Motor neuron (in vitro differentiated cells): ENCODE measurements at places on chromosomes 1 and 21.

DNA sequence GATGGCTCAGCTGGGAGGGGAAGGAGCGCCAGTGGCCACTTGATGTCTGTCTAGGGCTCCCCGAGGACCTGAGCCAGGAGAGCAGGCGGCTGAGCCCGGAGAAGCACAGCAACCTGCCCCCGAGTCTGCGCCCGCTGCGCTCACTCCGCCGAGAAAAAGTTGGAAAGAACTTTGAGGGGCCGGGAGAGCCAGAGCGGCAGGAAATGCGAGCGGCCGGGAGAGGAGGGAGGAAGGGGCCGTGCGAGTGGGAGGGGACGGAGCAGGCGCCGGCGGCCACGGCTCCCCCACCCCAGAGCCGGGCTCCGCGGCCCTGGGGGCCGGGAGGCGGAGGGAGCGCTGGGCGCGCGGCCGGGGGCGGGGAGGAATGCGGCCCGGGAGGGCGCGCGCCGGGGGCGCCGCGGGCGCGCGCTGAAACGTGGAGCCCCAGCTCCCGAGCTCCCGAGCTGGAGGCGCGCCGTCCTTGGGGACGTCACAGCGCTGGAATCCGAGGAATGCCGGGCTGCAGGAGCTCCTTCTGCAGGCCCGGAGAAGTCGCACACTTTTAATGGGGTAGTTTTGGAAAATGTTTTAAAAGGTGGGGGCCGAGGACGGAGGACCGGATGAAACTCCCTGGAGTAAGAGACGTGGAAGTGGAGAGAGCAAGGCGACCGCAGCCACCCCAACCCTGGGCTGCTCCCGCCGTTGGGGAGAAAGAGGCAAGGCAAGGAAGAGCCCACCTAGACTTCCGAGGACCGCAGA is at the start of gene PTPN14:
Gene PTPN14 (minus strand): TSS at position 167 of the 738 bp plus-strand sequence. CDS start 86,799 bp downstream, outside the sequence.
- ATAC-seq, result peak; percentile 89

- peak; percentile 19 for ATAC-seq
Observed at GRCh38 chr1:26359981-26360806, 6.3 kb upstream of the CRYBG2 start.

GRCh38 chr1:24995140-24995539 is 65.1 kb upstream of the RUNX3 start:
- no peak for ATAC-seq

DNA sequence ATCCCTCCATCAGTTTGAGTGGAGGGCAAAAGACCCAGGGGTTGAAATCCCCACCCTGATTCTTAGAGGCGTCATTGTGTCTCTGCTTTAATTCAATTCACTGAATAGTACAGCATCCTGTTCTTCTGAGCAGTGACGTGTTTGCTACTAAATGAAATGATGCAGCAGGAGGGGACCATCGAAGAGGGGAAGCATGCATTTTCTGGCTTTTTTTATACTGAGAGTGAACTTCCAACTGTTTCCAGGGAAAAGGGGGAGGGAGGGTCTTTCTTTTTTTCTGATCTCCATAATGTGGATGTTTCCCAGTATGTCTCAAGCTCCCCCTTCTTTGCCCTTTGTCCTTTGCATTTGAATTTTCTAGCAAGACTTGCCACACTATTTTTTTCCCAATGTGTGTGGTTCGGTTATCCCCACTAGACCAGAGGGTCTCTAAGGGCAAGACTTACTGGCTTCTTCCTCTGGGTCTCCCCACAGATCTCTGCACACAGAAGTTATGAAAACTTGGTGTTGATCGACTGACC is 2.7 kb downstream of the INTS3 start:
- ATAC-seq, result no peak

DNA sequence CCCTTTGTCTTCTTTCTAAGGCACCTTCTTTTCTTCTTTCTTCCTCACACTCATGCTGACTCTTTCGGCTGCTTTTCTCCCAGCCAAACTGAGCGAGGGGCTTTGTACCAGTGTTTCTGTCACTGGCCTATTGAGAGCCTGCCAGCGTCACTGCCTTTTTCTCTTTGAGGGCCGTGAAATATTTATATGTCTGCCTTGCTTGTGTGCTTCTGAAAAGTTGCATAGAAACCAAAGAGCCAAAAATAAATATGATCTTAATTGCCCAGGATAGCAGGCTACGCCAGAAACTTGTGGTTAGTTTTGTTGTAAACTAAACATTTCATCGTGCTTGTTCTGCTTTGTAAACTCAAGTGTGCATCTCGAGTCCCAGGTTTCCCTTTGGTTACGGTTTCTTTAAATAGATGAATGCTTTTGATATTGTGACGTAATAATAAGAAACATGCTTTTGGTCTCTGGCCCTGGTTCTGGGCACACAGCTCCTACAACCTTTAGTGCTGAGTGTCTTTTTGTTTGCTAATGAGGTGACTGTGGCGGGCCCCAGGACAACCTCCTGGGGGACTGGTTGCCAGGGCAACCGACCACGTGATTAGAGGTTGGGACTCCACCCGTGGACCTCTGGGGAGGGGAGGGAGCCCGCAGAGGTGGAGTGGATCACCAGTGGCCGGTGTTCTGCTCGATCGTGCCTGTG is 10.8 kb downstream of the SLC37A1 start:
- ATAC-seq, result peak; percentile 93

DNA sequence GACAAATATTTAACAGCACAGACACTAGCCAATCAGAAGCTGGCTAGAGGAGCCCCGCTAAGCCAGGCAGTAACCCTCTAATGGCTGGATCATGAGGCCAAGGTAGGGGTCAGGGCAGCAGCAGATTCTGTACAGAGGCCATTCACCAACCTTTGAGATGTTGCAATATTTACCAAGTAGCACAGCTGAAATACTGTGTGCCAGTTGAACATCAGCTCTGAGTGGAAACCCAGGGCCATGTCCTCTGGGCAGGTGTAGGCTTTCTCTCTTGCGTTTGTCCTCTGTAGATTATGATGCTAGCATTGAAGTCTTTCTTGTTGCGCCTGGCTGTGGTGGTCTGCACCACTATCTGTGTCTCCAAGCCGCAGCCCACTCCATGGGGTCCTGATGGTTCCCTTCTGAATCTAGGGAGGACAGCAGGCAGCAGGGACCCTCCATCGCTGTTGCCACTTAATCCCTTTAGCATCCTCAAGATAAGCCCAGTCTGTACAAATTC is 2.5 kb upstream of the COG2 start:
- ATAC-seq, result no peak

- ATAC-seq, result no peak
Observed at GRCh38 chr1:243266231-243266630, 10.4 kb downstream of the SDCCAG8 start.

DNA sequence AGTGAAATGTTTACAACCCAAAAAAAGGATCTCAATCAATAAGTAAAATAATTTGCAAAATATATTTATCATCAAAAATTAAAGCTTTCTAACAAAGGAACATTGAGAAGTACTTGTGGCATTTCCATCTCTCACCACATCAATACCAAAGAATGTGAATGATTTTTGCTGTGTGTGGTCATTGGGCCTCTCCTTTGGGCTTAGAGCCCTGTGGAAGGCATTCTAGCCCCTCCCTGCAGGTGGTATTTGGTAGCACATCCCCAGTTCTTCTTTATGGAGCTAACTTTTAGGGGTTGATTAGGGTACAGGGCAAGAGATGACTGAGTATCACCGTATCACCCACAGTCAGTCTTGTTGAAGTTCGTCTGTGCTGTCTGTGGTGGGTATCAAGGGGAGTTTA is 294.1 kb upstream of the SGIP1 start:
- no peak for ATAC-seq

DNA sequence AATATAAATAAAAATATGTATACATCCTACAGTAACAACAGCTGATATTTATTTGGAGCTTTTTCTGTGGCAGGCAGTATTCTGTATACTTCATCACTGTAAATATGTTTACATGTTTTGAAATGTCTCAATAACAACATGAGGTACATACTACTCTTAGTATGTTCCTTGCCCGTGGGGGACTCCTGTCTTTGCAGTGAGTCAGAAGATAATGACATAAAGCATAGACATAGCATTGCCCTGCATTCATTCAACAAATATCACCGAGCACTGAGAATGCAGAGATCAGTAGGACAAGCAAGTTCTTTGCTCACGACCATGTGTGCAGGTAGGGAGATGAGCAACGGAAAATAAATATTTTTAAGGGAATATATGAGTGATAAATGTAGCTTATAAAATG is 246.5 kb downstream of the LTN1 start:
- no peak for ATAC-seq

GRCh38 chr1:201190005-201190404 is 619 bp upstream of the IGFN1 start:
- ATAC-seq, result no peak

DNA sequence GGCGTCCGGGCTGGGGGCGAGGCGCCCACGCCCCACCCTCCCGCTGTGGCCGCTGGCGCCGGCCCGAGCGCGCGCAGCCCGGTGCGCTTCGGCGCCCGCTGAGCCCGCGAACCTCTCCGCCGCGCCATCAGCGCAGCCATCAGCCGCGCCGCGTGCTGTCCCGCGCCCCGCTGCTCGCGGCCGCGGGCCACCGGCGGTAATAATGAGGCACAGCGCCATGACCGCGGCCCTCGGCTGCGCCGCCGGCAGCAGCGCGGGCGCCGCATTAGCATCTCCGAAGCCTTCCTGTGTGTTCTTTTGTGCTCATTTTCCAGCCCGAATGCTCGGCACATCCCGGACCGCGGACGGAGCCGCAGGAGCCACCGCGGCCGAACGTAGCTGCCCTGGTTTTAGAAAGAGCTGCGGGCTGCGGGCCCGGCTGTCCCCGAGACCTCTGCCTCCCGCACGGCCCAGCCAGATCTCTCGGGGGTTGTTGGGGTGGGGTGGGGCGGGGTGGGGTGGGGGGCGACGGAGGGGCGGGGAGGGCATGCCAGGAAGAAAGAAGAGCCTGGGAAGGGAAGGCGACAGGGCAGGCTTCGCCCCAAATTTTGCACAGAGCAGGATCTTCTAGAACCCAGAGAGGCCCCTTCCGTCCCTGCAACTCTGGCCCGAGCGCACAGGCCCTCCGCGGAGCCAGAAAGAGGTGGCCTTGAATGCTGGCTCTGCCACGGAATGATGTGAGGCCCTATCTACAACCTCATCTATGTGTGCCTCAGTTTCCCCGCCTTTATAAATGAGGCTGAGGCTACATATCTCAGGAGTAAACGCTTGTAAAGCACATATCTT is 55.3 kb downstream of the RRAGC start:
- peak; percentile 93 for ATAC-seq

GRCh38 chr1:147738739-147739476 is 21.5 kb downstream of the GJA5 start:
- no peak for ATAC-seq

- ATAC-seq, result peak; percentile 96
Observed at GRCh38 chr1:237864338-237865244, 26.1 kb downstream of the ZP4 start.

GRCh38 chr1:200336101-200336845 is 73.6 kb downstream of the ZNF281 start:
- ATAC-seq, result peak; percentile 86

DNA sequence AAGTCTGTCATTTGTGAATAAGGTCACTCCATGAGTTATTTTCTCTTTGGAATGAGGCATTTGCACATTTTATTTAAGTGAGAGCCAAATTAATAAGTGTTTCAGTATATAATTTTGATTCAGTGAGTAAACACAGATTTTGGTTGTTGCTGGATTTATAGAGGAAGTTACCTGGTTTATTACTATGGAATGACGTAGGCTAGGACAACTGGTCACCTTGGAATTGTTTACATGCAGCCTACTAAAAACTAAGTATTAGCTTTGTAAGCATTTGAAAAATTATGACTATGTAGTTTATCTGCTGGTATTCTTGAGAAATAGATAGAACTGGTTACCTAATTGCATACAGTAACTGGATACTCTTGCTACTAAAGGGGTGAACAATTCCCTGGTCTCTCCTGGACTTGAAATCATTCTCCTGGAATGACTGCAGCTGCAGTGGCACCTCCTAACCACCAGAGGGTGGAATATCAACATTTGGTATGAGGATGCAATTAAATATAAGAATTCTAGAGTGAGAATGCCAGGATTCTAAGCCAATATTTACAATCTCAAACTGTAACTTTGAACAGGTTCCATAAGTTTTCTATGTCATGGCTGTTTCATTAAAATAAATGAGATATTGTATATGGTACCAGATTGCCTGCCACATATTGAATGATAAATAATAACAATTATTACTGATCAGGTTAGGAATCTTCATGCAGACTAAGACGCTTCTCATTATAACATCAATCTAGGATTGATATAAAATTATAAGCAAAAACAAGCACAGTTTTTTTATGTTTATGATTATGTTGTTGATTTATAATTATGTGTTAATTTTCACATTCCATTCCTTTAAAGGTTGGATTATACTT is 3.5 kb upstream of the KRTAP27-1 start:
- ATAC-seq, result no peak

DNA sequence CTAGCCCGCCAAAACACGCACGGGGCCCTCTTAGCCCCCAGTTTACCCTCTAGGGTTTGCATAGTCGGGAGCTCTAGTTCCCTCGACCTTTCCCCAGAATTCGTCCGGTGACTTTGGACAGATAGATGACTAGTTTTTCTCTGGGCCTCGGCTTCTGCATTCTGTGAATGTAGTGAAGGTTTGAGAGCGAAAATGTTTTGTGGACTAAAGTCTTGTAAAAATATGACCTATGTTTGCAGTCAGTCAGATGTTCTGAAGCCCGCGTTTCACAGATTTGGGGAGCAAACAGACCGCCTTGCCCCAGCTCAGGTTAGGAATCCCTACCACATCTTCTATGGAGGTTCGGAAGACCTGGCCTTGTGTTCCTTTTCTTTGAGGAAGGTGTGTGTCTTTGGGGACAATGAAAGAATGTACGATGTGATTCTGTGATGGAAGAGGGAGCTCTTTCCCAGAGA is 401 bp downstream of the UQCRH start:
- no peak for ATAC-seq

- peak; percentile 77 for ATAC-seq
Observed at GRCh38 chr1:46043458-46044017, 88.9 kb downstream of the PIK3R3 start.

DNA sequence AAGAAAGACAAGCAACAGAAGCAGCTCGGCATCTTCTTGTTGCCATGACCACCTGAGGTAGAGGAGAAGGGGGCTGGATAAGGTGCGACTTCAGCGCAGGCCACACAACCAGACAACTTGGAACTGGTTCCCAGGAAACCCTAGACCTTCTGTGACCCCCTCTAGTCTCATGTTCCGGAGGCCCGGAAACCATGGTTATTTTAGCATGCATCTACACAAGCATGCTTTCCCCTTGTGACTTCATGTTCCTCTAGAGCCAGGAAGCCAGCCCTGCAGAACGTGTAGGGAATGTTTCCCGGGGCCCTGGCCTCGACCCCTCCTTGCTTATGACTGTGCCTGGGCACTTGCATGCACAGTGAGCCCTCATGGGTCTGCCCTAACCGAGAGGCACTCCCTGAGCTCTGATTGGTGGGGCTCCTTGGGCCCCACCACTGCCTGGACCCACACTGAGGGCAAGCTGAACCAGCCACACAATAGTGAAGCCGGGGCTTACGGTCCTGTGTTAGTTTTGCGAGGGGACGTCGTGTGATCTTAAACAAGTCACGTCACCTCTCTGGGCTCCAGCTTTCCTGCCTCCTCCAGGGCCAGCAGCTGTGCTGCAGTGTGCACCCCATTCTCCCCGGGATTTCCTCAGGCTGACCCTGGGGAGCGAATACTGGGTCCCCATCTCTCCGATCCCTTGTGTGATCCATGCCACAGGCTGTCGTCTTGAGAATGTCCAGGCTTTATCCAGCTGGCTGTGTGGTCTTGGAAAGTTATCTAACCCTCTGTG is 12.0 kb upstream of the MX2 start:
- no peak for ATAC-seq

GRCh38 chr1:234114648-234115307 is 210.3 kb downstream of the SLC35F3 start:
- peak; percentile 38 for ATAC-seq

GRCh38 chr1:203751051-203751450 is 13.9 kb upstream of the LAX1 start:
- peak; percentile 57 for ATAC-seq

- ATAC-seq, result no peak
Observed at GRCh38 chr1:208895820-208896219, 651.6 kb upstream of the PLXNA2 start.
